Activated CD4-positive, alpha-beta T cell treated with anti-CD3 and anti-CD28 coated beads, Interleukin-2, amount 50 U/mL, for 16 hours (primary cell): ENCODE measurements at places on chromosomes 4 and X.

DNA sequence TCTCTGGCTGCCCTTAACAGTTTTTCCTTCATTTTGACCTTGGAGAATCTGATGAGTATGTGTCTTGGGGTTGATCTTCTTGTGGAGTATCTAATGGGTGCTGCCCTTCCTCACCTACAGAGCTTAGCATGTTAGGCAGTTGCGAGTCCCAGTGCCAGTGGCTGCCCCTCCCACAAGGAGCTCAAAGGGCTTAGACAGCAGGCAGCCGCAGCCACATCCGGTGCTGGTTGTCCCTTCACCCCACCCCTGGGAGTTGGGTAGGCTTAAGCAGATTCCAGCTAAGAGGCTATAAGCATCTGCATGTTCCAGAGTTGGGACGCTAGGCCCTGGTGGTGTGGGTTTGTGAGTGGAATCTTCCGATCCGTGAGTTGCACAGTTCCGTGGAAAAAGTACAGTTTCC lies 322.1 kb upstream of the ARX start:
- DNase-seq, result no peak

DNA sequence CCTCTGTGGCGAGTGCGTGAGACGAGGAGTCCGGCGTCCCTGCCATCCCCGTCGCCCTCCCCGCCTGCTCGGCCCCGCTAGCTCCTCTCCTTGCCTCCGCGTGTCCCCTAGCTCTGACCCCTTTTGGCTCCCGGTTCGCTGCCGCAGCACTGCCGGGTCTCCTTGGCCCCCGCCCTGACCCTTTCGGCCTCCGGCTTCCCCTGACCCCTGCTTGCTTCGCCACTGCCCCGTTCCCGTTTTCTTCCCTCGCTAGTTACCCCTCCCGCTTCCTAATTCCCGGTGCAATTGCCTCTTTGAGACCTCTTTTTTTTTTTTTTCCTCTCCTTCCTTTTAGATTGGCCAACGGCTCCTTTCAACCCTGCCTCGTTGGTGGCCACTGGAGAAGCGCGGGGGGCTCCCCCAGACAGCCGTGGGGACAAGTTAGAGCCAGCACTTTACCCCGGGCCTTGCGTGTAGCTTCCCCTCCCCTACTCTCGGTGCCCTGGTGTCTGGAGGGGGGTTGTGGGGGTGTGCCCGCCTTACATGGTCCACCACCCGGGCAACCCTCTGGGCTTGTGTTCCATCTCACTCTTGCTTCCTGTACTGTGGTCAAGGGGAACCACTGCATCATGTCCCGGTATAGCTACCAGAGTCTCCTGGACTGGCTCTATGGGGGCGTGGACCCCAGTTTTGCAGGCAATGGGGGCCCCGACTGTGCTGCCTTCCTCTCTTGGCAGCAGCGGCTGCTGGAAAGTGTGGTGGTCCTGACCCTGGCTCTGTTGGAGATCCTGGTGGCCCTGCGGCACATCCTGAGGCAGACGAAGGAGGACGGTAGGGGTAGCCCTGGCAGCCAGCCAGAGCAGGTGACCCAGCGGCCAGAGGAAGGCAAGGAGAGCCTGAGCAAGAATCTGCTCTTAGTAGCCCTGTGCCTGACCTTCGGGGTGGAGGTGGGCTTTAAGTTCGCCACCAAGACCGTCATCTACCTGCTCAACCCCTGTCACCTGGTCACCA lies 548 bp downstream of the TMEM164 start:
- DNase-seq, result no peak

- peak; percentile 2 for DNase-seq
These were observed 67.4 kb downstream of the ZNF182 start for GRCh38 chrX:47936224-47936939.

DNA sequence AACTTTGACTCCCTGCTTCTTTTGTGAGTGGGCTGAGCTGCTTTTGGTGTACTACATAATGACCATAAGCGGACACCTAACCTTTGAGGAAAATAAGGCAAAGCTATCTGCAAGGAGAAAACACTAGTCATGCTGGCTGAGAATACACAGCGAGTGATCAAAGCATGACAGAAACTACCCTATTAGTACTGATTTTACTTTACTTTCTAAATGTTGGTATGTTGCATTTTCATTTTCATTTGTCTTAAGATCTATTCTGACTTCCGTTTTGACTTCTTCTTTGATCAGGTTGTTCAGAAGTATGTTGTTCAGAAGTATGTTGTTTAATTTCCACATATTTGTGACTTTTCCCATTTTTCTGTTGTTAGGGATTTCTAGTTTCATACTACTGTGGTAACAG lies 361.1 kb downstream of the TRAM1L1 start:
- peak; percentile 2 for DNase-seq

- DNase-seq, result no peak
These were observed 23.1 kb upstream of the TMEM150C start for GRCh38 chr4:82584931-82585330.

- no peak for DNase-seq
These were observed 13.7 kb downstream of the DDX60 start for GRCh38 chr4:168304744-168305459.

GRCh38 chr4:137032222-137032621 lies 500.1 kb downstream of the PCDH18 start:
- DNase-seq, result no peak

DNA sequence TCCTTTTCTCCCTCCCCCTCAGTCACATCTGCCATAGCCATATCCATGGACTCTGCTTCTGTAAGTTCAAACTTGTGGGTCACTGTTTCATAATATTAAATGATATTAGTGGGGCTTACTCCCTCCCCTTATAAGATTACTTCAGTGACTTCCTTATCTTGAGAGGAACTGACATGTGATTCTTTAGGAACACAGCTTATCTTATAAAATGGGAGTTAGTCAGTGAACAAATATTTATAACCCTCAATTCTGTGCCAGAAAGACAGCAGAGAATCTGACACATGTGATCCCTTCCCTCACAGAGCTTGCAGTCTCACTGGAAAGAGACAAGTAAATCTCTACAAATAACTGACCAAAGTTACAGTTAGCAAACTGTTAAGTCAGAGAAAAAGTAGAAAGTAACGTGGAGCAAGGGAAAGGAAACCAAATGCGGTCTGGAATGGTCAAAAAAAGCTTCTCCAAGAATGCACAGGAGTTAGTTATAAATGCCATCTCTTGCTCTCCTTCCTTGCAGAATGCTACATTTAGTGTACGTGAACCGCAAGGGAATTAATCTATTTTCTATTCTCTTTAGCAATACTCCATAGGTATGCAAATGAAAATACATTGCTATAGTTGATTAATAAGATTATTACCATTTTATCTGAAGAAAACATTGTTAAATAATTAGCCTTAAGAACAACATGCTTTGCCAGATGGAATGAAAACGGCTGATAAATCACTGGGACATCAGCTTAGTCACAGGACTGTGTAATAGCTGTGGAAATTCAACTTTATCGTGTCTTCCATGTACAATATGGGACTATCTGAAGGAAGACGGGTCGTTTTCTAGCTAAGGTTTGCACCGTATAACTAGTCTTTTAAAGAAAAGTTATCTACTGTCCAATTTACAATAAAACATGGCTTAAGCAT lies 29.0 kb downstream of the SGMS2 start:
- no peak for DNase-seq
